ENCODE measurements at places on chromosomes 1 and 21.

DNA sequence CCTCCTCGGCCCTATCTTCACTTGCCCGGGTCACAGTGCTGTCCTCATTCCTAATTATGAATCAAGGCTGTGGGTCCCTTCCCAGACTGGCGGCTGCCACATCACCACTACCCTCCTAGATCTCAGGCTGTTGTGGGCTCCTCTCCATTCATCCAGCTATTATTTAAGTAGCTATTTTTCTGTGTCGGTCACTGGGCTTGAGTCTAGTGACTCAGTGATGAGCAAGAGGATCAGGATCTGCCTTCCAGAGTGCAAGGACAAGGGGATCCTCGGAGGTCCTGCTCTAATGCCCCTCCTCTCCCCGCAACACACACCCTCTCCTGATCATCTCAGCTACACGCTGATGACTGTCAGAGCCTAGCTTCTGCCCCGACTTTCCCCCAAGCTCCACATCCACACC, 34.1 kb downstream of the CDCP2 start:
- peaks cover 33% of the 10 kb centered on the region for H3K27me3 ChIP-seq
- no peak overlapping the region for H3K27ac ChIP-seq
- DNase-seq = no peak
- H3K36me3 ChIP-seq = no peaks in the 10 kb centered on the region
- H3K4me1 ChIP-seq = peaks cover 47% of the 10 kb centered on the region

- no peaks in the 10 kb centered on the region for H3K27me3 ChIP-seq
- no peak overlapping the region for H3K4me3 ChIP-seq
- no peak for DNase-seq
- peaks cover 9% of the 10 kb centered on the region for H3K4me1 ChIP-seq
These were observed 7.1 kb downstream of the RAD54L start for GRCh38 chr1:46254668-46255067.

DNA sequence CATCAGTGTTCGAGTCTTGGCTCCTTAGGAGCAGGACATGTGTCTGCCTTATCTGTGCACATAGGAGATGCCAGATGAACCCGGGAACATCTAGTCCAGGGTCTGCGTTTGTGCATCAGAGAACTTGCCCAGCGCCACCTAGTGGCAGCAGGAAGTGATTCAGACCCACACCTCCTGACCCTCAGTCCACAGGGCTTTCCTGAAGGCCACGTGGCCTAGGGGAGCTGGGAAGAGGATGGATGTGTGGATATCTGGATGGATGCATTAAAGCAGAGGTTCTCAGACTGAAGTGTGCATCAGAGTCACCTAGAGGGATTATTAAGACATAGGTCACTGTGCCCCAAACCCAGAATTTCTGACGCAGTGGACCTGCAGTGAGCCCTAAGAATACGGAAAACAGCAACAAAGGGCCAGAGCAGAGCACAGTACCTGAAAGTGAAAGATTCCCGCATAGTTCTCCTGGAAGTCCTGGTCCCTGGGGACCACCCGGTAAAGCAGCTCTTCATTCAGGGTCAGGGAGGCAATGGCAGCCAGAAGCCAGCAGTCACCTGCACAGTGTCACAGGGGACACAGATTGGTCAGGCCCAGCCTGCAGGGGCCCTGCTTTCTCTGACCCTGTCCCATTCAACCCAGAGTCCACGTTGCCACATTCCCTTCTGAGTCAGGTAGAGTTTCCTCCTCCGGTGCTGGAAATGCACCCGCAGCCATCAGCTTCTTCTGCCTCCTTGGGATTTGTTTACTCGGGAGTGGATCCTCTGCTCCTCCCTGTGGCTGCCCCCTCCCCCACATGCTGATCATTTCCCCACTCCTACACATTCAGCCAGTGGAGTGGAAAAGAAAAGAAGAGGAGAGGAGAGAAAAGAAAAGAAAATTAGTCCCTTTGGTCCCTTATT, 37.0 kb downstream of the CAPN8 start:
- H3K27ac ChIP-seq = peak overlapping the region; percentile 93
- H3K27me3 ChIP-seq = peaks cover 6% of the 10 kb centered on the region
- peaks cover 11% of the 10 kb centered on the region for H3K4me1 ChIP-seq
- peaks cover 4% of the 10 kb centered on the region for H3K36me3 ChIP-seq

GRCh38 chr1:27414091-27414490, 21.7 kb downstream of the GPR3 start:
- peaks cover 61% of the 10 kb centered on the region for H3K36me3 ChIP-seq
- H3K4me3 ChIP-seq = no peak overlapping the region
- H3K27ac ChIP-seq = no peak overlapping the region
- peaks cover 68% of the 10 kb centered on the region for H3K4me1 ChIP-seq
- no peak for DNase-seq
- no peaks in the 10 kb centered on the region for H3K27me3 ChIP-seq

GRCh38 chr1:93179886-93180722, at the start of gene TMED5:
Gene TMED5, minus strand, starts transcription at chr1:93180413. Its CDS starts 171 bp downstream, at chr1:93180242.
- peaks cover 46% of the 10 kb centered on the region for H3K4me1 ChIP-seq
- DNase-seq = peak; percentile 94

DNA sequence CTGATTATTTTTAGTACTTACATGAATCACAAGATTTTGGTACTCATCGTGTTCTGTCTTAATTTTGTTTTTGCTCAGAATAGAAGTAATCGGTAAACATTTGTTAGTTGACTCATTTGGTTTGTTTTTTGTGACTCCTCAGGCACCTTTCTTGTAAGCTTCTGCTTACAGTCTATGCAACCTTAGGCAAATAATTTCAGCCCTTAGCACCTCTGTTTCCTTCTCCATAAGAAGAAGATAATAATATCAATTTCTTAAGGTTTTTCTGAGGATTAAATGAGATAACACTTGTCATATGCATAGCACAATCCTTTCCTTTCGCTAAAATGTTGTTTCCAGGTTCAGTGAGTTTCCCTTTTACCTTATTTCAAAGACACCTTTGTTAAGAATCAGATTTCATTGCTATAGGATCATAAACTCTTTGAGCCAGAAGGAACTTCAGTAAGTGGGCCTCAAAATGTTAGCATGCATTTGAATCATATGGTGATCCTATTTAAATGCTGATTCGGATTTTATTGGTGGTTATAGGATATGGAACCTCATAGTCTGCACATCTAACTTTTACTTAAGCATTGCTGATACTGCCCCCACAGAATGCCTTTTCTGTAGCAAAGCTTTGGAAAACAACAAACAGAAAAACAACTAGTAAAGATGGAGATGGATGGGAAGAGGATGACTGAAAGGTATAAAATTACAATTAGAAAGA, 272.7 kb upstream of the CACYBP start:
- H3K36me3 ChIP-seq = no peaks in the 10 kb centered on the region
- no peaks in the 10 kb centered on the region for H3K27me3 ChIP-seq
- DNase-seq = no peak
- H3K4me3 ChIP-seq = no peak overlapping the region
- no peaks in the 10 kb centered on the region for H3K4me1 ChIP-seq

DNA sequence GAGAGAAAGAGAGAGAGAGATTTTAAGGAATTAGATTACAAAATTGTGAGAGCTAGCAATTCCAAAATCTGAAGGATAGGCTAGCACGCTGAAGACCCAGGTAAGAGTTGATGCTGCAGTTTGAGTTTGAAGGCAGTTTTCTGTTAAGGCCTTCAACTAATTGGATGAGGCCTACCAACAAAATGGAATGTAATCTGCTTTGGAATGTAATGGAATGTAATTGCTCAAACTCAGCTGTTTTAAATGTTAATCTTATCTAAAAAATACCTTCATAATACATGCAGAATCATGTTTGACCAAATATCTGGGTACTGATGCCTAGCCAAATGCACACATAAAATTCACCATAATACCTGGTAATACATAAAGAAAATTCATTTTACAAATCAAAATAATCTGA, 976.1 kb downstream of the LTN1 start:
- H3K4me3 ChIP-seq = no peak overlapping the region
- no peak overlapping the region for H3K27ac ChIP-seq
- DNase-seq = no peak
- no peaks in the 10 kb centered on the region for H3K4me1 ChIP-seq
- H3K27me3 ChIP-seq = no peaks in the 10 kb centered on the region
- H3K36me3 ChIP-seq = no peaks in the 10 kb centered on the region

DNA sequence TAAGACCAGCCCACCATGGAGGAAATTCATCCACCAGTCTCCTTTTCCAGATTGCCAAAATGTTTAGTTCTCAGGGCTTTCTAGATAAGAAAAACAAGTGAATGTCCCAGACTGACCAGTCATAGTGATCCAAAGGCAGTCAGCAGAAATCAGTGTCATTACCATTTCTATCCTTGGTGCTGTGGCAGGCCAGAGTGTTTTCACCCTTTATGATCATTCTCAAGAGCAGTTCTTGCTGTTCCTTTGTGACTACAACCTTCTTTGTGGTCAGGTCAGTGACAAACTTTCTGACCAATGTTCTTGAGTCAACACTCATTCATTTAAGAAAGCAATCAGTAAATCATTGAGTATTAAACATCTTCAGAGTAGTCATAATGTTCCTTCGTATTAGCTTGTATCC, 7.3 kb upstream of the DHCR24 start:
- H3K27ac ChIP-seq = no peak overlapping the region
- H3K4me1 ChIP-seq = peaks cover 3% of the 10 kb centered on the region
- H3K36me3 ChIP-seq = no peaks in the 10 kb centered on the region

- peak overlapping the region; percentile 91 for H3K27ac ChIP-seq
- H3K4me1 ChIP-seq = peaks cover 83% of the 10 kb centered on the region
- no peak overlapping the region for H3K4me3 ChIP-seq
- H3K27me3 ChIP-seq = no peaks in the 10 kb centered on the region
- no peak for DNase-seq
- H3K36me3 ChIP-seq = peaks cover 28% of the 10 kb centered on the region
These were observed 35.4 kb downstream of the VANGL1 start for GRCh38 chr1:115677182-115677555.

- DNase-seq = no peak
- no peaks in the 10 kb centered on the region for H3K27me3 ChIP-seq
- no peak overlapping the region for H3K27ac ChIP-seq
- no peak overlapping the region for H3K4me3 ChIP-seq
These were observed 1071.2 kb downstream of the TTLL7 start for GRCh38 chr1:82927753-82928152.

- no peak for DNase-seq
- no peaks in the 10 kb centered on the region for H3K36me3 ChIP-seq
- H3K27me3 ChIP-seq = peaks cover 24% of the 10 kb centered on the region
- H3K4me1 ChIP-seq = peaks cover 33% of the 10 kb centered on the region
- H3K27ac ChIP-seq = no peak overlapping the region
- H3K4me3 ChIP-seq = no peak overlapping the region
These were observed 62.9 kb downstream of the RIPK4 start for GRCh38 chr21:41703857-41704501.

GRCh38 chr1:160226623-160227022, 21.4 kb downstream of the PEA15 start:
- H3K27me3 ChIP-seq = no peaks in the 10 kb centered on the region
- peaks cover 65% of the 10 kb centered on the region for H3K36me3 ChIP-seq
- no peak overlapping the region for H3K4me3 ChIP-seq
- no peak for DNase-seq
- no peaks in the 10 kb centered on the region for H3K4me1 ChIP-seq

GRCh38 chr1:18057623-18058022, 50.0 kb upstream of the IGSF21 start:
- H3K27ac ChIP-seq = no peak overlapping the region
- no peak for DNase-seq
- H3K4me3 ChIP-seq = no peak overlapping the region
- no peaks in the 10 kb centered on the region for H3K36me3 ChIP-seq
- H3K4me1 ChIP-seq = no peaks in the 10 kb centered on the region

DNA sequence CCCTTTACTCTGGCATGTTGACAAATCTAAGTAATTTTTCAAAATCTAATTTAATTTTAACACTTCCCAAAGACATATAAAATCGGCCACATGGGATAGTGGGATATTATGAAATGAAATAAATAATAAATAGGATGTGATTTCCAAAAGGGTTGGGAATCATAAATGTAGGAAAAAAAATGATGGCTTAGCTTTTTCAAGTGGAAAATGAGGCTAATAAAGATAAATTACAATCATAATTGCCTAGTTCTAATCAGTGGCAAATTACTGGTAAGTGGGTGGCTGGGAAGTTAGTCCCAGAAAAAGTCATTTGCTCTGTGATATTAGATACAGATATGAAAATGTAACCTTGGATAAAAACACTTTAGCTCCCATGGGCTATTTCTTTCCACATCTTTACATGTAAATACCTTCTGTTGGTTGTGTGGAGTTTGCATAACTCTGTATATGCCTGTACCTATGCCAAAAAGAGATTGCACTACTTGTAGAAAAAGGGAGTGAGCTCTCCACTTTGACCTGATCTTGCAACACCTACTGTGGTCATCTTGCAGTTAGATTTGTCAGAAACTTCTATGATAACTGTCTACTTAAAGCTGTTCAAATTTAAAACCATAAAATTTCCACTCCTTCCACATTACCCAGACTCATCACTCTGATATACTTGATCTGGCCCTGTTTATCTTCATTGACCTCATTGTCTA, 284.6 kb upstream of the KAZN start:
- no peak overlapping the region for H3K27ac ChIP-seq
- DNase-seq = no peak
- H3K36me3 ChIP-seq = no peaks in the 10 kb centered on the region
- no peaks in the 10 kb centered on the region for H3K4me1 ChIP-seq
- no peak overlapping the region for H3K4me3 ChIP-seq
- H3K27me3 ChIP-seq = no peaks in the 10 kb centered on the region

- no peak for DNase-seq
- H3K27me3 ChIP-seq = peaks cover 12% of the 10 kb centered on the region
- no peaks in the 10 kb centered on the region for H3K36me3 ChIP-seq
- H3K4me3 ChIP-seq = no peak overlapping the region
These were observed 7.5 kb upstream of the DAB1 start for GRCh38 chr1:57431400-57431799.

- H3K27me3 ChIP-seq = peaks cover 6% of the 10 kb centered on the region
- peaks cover 27% of the 10 kb centered on the region for H3K36me3 ChIP-seq
- H3K4me3 ChIP-seq = peak overlapping the region; percentile 97
- no peak for DNase-seq
- H3K27ac ChIP-seq = peak overlapping the region; percentile 97
- H3K4me1 ChIP-seq = peaks cover 24% of the 10 kb centered on the region
These were observed 433 bp downstream of the TIMM17A start for GRCh38 chr1:201955729-201956143.

DNA sequence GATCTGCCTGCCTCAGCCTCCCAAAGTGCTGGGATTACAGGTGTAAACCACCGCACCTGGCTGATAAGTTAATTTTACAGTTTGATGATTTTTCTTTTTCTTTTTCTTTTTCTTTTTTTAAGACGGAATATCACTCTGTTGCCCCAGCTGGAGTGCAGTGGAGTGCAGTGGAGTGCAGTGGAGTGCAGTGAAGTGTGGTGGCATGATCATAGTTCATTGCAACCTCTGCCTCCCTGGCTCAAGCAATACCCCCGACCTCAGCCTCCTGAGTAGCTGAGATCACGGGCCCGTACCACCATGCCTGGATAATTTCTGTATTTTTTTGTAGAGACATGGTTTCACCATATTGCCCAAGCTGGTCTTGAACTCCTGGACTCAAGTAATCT, 84.4 kb upstream of the CXADR start:
- no peak for DNase-seq
- H3K27ac ChIP-seq = no peak overlapping the region
- peaks cover 5% of the 10 kb centered on the region for H3K36me3 ChIP-seq
- no peak overlapping the region for H3K4me3 ChIP-seq
- H3K27me3 ChIP-seq = no peaks in the 10 kb centered on the region

DNA sequence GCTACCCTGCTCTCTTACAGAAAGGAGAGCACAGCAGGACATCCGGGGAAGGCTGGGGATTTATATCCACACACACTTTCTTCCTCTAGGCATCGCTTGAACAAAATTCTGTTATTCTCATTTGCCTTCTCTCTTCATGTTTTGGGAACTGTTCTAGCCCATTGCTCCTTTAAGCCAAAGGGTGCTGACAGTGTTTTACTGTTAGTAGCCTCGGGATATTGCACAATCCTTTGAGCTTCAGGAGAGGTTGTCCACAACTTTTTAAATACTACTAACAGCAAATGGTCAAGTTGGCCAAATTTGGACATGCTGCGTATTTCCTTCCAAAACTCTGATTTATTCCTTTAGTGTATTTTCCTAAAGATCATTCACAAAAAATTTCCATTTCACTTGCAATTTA, 579.2 kb upstream of the RGS18 start:
- no peak overlapping the region for H3K4me3 ChIP-seq
- H3K4me1 ChIP-seq = no peaks in the 10 kb centered on the region
- no peaks in the 10 kb centered on the region for H3K36me3 ChIP-seq
